ENCODE measurements at places on chromosomes 6 and 20.

- DNase-seq: no peak
These were observed 380.2 kb upstream of the MMS22L start for GRCh38 chr6:97663252-97663651.

DNA sequence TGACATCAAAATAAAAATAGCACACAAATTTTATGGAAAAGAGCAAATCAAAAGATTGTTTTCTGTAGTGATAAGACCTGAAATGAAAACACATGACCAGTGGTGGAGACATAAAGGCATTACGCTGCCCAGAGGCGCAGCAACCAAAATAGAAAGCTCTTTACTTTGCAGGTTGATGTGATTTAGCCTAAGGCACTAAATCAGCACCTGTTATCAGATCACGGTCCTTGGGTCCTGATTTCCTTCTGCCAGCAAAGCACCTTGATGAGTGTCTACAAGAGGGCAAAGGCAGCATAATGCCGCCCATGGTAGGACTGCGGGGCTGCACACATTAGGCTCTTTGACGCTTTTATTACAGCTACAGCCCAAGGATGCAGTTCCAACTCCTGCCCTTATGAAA, 19.3 kb upstream of the RAMACL start:
- no peak for DNase-seq

DNA sequence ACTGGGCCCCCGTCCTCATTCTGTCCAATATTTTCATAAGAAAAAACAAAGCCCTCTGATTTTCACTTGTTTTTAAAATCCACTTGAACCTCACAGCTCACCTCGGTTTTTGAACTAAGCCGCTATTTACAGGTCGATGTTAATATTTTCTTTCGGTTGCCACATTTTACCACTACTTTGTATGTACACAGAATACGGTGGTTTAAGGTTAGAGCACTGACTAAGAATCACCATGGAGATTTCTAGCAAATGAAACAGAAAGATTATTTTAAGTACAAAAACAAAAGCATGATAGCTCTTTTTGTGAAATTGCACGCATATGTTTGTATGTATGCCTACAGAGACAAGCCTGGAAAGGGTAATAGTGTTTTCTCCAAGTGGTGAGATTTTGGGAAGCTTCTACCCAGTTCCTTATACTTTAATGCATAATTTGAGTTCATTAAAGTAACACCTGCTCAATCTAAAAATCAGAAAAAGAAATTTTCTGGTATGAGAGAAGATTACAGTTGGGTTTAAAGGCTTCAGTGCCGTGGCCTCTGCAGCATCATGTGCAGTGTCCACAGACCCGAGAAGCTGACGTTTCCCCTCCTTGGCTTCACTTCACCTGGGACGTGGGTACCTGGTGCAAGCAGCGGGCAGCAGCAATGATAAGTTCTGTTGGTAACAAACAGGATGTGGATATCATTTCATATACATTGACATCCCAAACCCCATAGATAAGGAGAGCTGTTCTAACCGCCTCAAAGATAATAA, 144.0 kb downstream of the UST start:
- DNase-seq: no peak

GRCh38 chr6:36920546-36920945, 34.0 kb upstream of the PI16 start:
- DNase-seq: no peak
